Omental fat pad (tissue), 4 donors: ENCODE measurements at places on chromosomes 4 and X. TPM values are rescaled to one million over a fixed set of nuclear protein-coding genes. Genes with fewer than 3 reads are reported as not detected.

FGA gene
- total RNA-seq, result not detected

SPP1 gene
- 8.7 TPM for total RNA-seq

NDNF gene
- 1.5 TPM for total RNA-seq

PDHA1 gene
- total RNA-seq, result 73.3 TPM

CCSER1 gene
- 8.9 TPM for total RNA-seq

DDX60 gene
- 14.1 TPM for total RNA-seq

NBDY gene
- total RNA-seq, result 7.7 TPM

SMAD1 gene
- 13.9 TPM for total RNA-seq

KLHL34 gene
- not detected for total RNA-seq

FAT4 gene
- 10.2 TPM for total RNA-seq

DCAF4L1 gene
- total RNA-seq, result 0.47 TPM

PRSS48 gene
- total RNA-seq, result not detected

NLGN3 gene
- total RNA-seq, result 1.3 TPM

FSTL5 gene
- total RNA-seq, result not detected

EPGN gene
- 2.5 TPM for total RNA-seq
